ENCODE measurements at places on chromosomes 7 and 10.

GRCh38 chr7:118478931-118479330 lies 254.4 kb downstream of the ANKRD7 start:
- no peak for DNase-seq

GRCh38 chr10:8336629-8337331 lies 282.3 kb downstream of the GATA3 start:
- DNase-seq = no peak

- DNase-seq = no peak
These were observed 331.9 kb upstream of the NUPR2 start for GRCh38 chr7:56447864-56448693.

- no peak for DNase-seq
These were observed 80.3 kb downstream of the LRRC17 start for GRCh38 chr7:102992938-102993717.

- DNase-seq = no peak
These were observed 27.1 kb downstream of the LRRC20 start for GRCh38 chr10:70355051-70356021.

GRCh38 chr10:36773652-36774051 lies 351.7 kb upstream of the ANKRD30A start:
- no peak for DNase-seq

DNA sequence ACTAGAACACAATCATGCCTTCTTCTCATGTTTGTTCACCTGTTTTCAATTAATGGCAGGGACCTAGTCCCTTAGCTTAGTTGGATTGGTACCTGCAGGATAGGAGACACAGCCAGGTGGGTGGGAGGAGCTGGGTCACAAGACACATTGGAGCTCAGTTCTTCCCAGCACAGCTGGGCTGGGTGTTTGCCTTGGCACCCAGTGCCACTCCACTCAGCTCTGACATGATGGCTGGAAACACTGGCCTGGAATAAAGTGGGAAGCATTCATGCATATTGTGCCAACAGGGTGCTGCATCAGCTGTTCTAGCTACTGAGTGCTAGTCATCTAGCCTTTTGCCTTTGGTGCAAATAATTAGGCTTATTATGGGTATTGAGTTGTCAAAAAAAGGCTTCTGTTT lies 226.1 kb downstream of the PTEN start:
- DNase-seq = no peak

GRCh38 chr7:7869036-7869435 lies 99.6 kb upstream of the GLCCI1 start:
- DNase-seq = no peak

- DNase-seq = no peak
These were observed 171.1 kb upstream of the GRB10 start for GRCh38 chr7:50953820-50954219.

DNA sequence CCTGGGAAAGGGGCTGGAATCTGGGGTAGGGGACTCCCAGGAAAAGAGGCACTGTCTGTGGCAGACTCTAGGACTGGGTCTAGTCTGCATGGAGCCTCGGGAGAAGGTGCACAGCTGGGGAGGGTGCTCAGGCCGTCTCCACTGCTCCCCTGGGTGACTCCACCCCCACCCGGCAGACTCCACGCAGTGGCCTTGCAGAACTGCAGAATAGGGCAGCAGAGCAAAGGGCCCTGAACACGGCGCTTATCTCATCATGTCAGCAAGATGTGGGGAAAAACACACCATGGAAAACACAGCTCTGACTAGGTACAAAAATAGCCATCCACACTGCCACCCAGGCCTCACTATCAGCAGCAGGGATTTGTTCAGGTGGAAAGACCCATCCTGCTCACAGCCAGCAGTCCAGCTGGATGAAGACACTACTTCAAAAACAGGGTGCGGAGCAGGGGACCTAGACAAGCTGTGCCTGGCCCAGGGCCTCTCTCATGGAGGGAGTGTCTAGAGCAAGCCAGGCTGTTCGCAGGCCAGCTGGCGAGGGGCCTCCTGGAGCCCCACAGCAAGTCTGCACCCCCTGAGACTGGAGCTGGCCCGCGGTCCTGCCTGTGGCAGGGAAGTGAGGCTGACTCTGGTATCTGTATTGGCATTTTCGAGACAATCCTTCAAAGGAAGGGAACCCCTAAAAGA lies 11.7 kb downstream of the MAT1A start:
- no peak for DNase-seq

DNA sequence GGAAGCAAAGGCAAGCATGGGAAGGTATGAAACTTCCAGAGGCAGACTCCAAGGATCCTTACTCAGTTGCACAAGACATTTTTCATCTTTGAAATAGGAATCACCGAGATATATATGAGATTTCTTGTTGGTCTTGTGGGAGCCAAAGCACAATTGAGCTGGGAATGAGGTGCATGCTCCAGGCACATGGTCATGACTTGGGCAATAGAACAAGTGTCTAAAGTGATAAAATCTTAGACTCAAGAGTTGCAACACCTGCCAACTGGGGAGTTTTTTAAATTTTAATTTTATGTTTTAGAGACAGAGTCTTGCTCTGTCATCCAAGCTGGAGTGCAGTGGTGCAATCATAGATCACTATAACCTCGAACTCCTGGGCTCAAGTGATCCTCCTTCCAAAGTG lies 169.5 kb upstream of the ADCY1 start:
- DNase-seq = no peak

DNA sequence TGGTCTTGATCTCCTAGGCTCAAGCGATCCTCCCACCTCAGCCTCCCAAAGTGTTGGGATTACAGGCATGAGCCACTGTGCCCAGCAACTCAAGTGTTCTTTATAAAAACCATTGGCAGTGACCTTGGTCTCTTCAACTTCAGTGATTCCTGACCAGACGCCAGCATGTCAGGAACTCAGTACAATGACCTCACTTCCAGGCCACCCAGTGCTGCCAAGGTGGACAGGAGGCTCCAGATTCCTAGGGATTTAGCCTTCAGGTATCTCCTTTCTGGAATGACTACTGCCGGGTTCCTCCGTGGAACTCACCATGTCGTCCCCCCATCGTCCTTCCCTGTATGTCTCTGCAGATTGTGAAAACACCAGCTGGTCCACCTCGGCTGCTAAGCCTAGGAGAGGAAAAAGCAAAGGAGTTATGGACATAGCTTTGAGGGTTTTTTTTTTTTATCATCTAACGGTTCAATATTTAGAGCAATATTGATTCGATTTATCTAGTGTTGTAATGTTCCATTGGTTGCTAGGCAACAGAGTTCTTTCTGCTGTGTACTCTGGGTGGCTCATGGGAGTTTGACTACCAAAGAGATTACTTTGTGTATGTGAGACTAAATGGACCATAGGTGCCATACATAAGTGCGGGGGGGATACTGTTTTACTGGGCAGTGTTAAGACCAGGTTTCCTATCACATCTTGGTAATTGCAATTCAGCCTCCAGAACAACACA lies 425.8 kb upstream of the AUTS2 start:
- DNase-seq = no peak

- DNase-seq = no peak
These were observed 9.6 kb downstream of the SMC3 start for GRCh38 chr10:110577056-110577455.

DNA sequence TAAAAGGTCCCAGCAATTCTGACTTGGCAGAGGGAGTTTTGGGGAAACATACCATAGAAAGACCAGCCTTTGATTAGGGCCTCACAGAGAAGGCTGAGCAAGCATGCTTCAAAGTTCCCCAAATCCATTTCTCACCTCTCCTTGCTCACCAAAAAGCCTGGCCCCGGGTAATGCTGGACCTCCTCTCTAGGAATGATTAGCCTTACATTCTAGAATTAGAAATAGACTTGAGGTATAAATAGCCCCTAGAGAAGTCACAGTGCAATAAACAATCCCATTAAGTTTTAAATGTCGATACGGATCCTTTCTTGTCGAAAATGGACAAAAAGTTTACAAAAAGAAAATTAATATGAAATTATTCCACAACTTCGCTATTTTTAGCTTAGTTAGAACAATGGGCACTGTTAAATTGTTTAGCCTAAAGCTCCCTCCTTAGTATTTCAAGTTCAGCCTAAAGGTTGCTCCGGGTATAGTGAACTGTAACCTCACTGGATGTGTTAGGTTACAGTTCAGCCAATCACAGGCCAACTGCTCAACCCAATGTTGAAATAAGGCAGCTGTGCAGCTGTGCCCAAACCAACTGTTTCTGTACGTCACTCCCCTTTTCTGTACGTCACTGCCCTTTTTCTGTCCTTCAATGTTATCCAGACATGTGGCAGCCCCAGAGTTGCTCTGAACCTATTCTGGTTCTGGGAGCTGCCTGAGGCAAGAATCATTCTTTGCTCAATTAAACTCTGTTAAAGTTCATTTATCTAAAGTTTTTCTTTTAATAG lies 7.9 kb upstream of the GSDME start:
- no peak for DNase-seq

GRCh38 chr10:43000651-43001426 lies 76.0 kb upstream of the RET start:
- no peak for DNase-seq

DNA sequence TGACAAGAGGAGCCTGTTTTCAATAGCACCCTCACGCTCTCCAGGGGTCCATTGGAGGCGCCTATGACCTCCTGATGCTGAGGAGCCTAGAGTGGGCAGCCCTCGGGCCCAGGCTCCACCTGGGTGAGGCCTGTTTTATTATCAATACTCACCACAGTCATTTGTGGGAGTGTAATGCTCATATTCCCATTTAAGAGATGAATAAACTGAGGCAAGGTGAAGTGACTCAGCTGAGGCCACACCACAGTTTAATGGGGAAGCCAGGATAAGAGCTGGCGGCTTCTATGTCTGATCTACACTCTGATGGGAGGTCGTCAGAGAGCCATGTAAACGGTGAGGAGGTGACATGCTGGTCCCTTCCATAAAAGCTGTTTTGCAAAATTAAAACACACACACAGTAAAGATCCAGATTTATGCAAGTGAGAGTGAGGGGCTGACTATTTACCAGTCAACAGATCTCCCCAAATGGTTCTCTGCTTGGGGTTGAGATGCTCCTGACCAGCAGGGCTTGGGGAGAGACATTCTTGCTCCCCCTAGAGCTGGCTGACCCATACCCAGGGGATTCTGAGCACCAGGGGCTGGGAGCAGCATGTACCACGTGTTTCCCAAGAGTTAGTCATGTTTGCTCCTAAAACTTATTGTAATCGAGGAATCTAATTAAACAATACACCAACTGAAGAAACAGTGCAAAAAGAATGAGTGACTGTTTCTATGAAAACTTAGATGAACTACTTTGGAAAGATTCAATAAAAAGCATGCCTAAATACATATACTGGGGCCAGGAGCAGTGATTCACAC lies 81.0 kb upstream of the INSIG1 start:
- DNase-seq = no peak

DNA sequence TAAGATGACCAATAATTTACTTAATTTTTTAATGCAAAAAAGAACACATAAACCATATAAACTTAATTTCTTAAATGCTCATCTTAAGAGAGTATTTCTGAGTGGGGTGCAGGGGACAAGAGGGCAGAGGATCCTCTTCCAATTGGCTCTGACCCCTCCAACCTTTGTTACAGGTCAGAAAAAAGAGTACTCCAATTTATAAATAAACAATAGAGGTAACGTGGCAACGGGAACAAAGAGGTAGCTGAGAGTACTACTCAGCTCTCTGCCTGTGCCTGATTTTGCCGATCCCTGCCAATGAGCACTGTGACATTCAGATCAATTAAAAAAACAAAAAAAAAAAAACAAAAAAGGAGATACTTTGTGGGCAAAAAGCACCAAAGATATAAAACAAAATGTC lies 307.9 kb downstream of the PARD3 start:
- no peak for DNase-seq

DNA sequence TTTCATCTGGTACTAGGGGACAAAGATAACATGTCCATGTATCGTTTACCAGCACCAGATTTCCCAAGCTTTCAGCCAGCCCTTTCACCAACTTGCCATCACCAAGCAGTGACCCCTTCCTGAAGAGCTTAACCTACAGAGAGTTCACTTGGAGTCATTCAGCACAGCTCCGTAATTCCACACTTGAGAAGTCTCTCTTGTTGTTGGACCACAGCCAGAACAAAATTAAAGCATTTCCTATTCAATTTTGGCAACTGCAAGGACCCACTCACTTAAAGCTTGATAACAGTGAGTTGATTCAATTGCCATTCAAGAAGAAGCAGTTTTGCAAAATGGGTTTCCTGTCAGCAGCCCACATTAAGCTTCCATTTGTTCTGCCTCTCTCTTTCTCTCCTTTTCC lies 88.5 kb upstream of the LRRTM3 start:
- DNase-seq = no peak

- no peak for DNase-seq
These were observed 701.4 kb downstream of the SUGCT start for GRCh38 chr7:40836218-40836617.

- DNase-seq = no peak
These were observed 58.2 kb downstream of the STRA8 start for GRCh38 chr7:135291809-135292253.

- no peak for DNase-seq
These were observed 106.1 kb upstream of the SP8 start for GRCh38 chr7:20892776-20893175.

DNA sequence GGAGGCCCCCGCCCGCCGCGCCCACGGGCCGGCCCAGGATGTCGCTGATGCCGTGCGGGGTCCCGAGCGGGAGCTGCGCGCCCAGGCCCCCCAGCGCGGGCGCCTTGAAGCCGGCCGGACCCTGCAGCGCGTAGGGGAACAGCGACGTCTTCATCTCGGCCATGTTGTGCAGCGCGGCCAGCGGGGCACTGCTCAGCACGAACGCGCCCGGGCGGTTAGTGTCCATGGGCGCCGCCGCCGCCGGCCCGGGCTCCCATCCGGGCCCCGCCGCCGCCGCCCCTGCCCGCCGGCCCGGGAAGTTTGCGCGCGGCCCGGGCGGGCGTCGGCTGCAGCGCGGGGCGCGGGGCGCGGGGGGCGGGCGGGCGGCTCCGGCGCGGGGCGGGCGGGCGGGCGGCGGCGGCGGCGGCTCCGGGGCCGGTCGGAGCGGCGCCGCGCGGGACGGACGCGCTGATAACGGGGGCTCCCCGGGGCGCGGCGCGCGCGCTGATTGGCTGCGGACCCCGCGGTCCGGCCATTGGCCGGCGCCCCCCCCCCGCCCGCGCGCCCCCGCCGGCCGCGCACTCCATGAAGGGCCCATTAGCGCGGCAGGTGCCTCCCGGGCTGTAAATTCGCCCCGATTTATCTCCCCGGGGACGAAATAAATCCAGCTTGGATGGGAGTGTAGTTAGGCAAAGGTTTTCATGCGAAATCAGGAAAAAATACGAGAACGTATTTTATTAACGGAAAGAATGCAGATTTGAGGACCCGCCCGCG lies at the start of gene NKX6-2:
Gene NKX6-2 (minus strand): TSS at position 425 of the 753 bp plus-strand sequence. CDS start 199 bp downstream, at position 226.
- DNase-seq = no peak

- no peak for DNase-seq
These were observed 199.3 kb upstream of the FZD1 start for GRCh38 chr7:91064938-91065337.

GRCh38 chr10:31072451-31072850 lies 40.8 kb upstream of the ZNF438 start:
- no peak for DNase-seq

DNA sequence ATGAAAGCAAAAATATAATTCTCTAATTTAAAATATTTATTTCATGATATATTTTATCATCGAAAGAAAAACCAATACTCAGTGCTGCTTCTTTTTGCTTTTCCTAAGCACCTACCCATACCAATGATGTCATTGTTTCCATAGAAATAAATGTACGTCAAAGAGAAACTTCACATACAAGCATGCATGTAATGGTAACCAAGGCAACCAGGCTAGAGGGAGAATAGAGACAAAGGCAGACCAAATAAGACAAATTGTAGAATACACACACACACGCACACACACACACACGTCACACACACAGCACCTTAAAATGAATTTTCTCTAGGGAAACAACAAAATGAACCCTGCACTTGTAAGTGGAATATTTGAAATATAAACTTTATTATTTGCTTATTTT lies 75.5 kb downstream of the MACC1 start:
- DNase-seq = no peak

GRCh38 chr10:132787495-132788179 lies 1.7 kb upstream of the NKX6-2 start:
- DNase-seq = no peak
